ENCODE measurements at places on chromosomes 5 and 9.
A peak's percentile ranks its signal among the peaks of the same experiment; 100 is the strongest.

DNA sequence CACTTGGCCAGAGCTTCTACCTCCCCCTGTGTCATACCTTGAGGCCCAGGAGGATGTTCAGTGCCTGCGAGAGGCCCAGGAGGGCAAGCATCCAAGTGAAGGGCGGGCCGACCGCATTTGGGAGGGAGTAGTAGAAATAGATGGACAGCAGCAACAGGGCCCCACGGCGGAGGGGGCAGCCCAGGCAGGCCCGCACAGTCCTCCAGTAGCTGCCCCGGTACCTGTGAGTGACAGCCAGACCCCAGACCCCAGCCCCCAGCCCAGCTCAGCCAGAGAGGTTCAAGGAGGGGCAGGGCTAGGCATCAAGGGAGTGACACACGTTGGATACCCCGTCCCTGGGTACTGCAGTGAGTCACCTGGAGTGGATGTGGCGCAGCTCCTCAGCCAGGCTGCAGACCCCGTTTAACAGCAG, 1.4 kb downstream of the STING1 start:
- DNase-seq = no peak

DNA sequence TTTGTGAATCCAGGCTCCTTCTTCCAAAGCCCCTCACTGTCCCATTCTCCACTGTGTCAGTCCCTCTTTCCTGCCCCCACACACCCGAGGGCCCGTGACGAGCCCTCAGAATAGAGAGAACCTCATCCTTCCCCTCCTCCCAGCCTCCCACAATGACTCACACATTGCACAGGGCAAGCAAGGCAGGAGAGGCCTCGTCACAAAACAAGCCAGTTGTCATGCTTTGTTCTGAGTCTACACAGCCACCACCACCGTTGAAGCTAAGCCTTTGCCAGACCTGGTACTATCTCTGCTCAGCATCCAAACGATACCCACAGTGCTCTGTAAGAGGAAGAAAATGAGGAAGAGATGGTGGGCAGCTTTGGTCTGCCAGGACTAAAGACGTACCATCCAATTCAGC, 142.2 kb upstream of the ZNF366 start:
- DNase-seq = peak; percentile 8

GRCh38 chr5:129118826-129119225, 24.3 kb downstream of the ISOC1 start:
- no peak for DNase-seq

GRCh38 chr5:32329395-32329834, 16.7 kb upstream of the MTMR12 start:
- peak; percentile 80 for DNase-seq

- no peak for DNase-seq
These were observed 101.2 kb downstream of the AOPEP start for GRCh38 chr9:94827584-94828304.

- no peak for DNase-seq
These were observed 648.3 kb upstream of the ZNF608 start for GRCh38 chr5:125394661-125395280.

DNA sequence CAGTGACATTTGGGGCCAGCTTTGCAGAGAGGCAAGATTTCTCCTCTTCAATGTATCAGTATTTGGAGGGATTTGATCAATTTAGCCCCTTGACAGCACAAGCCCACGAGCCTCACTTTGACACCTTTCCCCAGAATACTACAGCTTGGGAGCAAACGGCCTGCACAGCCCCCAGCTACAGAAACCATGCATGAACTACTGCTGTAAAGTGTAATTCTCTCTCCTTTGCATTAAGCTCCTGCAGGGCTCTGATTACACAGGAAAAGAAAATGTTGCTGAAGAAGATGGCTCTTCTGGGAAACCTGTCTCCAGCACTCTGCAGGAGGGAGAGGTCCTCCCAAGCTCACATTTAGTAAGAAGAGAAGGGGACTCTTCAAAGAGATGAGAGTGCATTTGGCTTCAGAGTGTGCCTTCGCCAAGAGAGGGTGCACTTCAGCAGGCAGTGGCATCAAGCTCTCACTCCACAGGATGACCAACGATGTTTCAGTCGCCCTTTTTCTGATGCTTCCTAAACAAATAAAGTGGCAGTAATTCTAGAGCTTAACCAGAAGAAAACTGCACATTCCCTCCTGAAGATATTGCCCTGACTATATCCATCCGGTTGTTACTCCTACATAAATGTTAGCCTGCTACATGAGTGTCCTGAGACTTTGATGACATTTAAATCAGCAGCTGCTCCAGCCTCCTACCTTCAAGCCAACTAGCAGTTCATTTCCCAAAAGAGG, 272.2 kb downstream of the AUH start:
- DNase-seq = no peak

DNA sequence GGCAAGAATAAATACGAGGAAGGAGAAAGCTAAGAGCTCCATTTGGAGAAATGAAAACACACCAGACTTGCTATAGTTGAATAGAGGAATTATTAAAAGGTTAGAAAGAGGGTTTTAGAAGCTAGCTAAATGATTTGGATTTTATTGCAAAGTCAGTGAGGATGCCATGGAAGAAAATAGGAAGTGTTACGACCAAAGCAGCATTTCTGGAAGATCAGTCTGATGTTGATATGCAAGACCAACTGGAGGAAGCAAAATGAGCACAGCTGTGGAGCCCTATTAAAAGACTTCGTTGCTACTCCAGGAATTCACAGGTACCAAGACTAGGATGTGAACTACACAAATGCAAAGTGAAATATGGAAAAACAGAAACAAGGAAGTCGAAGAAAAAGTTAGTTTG, 2.1 kb downstream of the DHX29 start:
- no peak for DNase-seq

DNA sequence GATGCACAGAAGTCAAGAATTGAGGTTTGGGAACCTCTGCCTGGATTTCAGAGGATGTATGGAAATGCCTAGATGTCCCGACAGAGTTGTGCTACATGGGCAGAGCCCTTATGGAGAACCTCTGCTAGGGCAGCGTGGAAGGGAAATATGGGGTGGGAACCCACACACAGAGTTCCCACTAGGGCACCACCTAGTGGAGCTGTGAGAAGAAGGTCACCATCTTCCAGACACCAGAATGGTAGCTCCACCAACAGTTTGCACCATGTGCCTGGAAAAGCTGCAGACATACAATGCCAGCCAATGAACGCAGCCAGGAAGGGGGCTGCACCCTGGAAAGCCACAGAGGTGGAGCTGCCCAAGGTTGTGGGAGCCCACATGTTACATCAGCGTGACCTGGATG, 104.5 kb downstream of the STK32A start:
- peak; percentile 7 for DNase-seq

DNA sequence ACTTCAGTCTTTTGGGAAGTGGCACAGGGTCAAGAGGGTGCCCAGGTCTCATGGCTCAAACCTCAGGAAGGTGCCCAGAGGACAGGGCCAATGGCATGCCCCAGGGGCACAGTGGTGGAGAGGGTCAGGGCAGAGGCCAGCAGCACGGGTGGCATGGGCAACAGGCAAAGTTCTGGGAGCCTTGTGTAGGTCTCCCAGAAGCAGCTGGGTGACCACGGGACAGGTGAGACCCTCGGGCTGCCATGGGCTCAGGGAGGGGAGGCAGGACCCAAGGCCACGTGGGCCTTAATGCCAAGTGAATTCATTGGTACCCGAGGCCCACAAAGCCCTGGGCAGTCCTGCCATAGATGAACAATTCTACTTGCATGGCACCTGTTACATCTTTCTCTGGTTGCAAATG, 72.4 kb upstream of the ADAMTS2 start:
- no peak for DNase-seq

DNA sequence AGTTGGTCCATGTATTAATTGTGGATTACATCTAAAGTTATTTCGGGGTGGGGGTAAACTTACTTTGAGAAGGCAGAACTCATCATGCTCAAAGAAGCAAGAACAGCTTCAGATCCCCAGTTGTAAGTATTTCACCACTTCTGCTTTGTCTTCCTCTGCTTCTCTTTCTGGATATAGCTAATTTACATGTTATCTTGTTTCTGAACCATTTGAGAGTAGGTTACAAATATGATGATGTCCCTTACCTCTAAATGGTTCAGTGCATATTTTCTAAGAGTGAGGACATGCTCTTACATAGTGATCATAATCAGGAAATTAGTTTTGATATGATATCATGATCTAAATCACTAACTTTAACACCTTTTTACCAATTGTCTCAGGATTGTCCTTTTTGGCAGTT, 11.9 kb downstream of the TRIO start:
- DNase-seq = no peak

DNA sequence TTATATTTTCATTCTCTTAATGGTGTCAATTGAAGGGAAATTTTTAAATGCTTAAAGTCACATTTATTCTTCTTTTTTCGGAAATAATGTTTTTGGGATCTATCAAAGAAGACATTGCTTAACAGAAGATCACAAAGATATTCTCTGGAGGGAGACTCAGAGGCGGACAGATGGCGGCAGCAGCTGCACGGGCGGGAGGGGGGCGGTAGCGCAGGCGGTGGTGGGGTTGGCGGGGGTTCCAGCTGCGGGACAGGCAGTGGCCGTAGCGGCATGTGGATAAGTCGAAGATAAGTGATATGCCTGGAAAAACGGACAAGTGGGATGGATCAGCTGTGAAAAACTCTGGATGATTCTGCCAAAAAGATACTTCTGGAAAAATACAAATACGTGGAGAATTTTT, 31.6 kb upstream of the ZDHHC11B start:
- no peak for DNase-seq

DNA sequence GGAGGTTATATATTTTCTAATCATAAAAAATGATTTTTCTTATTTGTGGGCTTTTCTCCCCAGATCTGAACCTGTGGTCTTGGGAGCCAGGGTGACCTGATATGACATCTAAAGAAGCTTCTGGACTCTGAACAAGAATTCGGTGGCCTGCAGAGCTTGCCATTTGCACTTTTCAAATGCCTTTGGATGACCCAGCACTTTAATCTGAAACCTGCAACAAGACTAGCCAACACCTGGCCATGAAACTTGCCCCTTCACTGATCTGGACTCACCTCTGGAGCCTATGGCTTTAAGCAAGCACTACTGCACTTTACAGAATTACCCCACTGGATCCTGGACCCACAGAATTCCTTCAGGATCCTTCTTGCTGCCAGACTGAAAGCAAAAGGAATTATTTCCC, 59.0 kb upstream of the RIC1 start:
- DNase-seq = no peak

DNA sequence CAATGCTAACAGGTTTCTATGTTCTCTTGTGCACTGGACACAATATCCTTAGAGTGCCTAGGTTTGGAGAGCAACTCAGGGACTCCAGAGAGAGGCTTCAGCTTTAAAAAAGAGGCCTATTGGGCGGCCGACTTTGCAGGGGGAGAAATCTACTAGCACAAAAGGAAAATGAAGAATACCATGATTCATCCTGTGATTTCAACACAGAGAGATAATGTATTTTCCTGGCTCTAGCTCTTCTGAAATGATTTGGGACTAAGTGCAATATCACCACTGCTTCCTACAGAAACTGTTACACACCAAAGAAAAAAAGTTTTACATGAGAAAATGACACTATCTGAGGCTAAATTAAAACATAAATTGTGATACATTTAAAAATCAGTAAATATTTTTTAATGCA, 146.1 kb upstream of the TSLP start:
- no peak for DNase-seq

DNA sequence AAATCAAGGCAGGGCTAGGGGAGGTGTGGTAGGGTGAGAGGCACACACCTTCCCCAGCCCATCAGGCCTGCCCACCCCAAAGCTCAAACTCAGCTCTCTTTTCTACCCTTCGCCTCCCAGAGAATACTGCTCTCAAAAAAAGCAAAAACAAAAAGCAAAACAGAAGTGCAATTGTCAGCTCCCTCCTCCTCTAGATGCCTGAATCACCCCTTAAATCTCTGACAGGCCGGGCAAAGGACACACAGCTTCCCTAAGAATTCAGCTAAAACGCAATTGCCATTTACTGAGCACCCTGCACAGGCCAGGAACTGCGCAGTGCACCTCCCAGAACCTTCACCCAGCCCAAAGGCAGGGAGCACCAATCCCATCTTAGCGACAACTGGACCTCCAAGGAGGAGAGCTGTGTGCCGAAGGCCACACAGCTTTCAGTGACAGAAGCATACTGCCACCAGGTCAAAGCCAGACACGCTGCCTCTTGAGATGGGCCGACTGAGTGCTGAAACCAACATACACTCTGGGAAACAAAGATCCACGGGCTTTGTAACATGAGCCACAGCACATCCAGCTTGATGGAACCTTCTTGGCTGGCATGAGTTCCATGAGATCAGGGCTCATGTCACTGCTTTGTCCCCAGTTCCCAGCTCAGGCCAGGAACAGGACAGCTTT, 53.4 kb upstream of the STXBP1 start:
- no peak for DNase-seq

- no peak for DNase-seq
These were observed 23.4 kb upstream of the SLC6A19 start for GRCh38 chr5:1177826-1178528.

GRCh38 chr5:121429761-121430160, 421.9 kb upstream of the FTMT start:
- DNase-seq = no peak

- DNase-seq = no peak
These were observed 86.3 kb upstream of the PJA2 start for GRCh38 chr5:109496112-109496511.

DNA sequence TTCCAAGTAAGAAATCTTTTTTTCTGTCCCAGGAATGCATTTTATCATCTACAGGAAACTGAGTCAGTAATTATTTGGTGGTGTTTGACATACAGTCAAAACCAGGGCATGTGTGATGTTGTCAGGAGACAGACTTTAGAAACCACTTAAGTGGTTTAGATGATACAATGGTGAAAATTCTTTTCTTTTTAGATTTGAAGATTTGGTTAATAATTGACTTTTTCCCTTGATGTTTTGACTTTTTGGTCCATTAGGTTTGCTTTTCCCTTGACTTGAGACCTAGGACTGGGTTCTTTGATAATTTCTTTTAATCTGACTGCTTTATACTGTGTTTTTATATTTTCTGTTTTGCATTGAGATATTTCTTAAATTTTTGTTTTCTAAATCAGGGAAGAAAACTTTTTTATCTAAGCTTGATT, 85.2 kb downstream of the RASGRF2 start:
- DNase-seq = no peak

DNA sequence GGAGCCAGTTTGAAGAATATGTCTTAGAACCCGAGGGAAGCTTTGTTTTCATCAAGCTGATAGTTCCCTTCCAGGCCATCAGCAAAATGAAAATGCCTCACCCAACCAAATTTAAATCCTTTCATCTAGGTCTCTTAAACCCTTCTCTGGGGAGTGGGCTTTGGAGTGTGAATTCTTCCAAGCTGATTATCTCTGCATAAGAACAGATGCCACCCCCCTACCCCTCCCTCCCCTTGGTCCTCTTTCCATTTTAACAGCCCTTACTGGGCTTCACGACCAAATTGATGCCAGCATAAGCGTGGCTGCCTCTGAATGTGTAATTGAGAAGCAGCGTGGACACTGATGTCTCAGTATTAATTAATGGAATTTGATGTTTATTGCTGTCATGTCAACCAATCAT, 509.7 kb upstream of the CLINT1 start:
- DNase-seq = no peak

Measured in A549 (cell line).